ENCODE measurements at places on chromosomes 6 and 20.
A peak's percentile ranks its signal among the peaks of the same experiment; 100 is the strongest.

DNA sequence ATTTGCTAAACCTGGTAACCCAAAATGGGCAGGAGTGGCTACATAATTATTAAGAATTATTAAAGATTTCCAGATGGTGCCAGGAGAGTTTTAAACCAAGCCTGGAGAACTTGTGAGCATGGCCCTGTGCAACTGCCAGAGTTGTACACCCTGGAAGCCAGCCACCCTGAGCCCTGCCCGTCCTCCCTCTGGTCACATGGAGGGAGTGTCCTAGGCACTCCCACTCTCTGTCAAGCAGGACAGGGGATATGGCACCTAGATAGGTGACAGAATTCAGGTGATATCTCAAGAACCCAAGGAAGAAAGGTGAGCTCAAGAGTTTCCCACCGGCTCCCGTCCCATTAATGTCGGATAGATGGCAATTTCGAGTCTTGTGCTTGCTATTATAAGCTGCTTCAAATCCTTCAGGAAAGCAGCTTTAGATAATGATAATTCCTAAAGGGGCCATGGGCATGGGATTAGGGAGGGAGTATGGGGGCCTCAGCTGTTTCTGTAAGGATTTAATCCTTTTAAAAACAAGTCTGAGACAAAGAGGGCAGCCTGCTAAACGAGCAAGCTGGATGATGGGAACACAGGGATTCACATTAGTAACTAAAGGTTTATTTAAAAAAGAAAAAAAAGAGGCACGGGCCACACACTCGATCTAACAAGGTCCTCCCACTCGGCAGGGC is 169.1 kb downstream of the BMP7 start:
- DNase-seq = no peak

DNA sequence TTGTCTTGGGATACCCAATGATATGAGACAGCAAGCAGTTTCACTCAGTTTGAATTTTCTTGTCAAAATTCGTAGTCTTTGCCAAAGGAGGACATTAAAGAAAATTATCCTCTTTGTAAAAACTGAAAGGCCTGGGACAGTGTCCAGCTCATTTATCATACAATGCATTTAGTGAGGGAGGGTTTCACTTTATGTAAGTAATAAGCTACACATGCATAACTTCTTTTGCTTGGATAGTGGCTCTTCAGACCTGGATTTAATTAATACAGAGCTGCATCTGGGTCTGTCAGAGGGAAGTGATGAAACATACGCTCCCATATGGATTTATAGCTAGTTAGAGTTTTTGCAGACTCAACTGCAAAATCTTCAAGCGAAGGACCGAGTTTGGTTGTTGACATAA is 175.6 kb downstream of the PHACTR1 start:
- DNase-seq = no peak

- no peak for DNase-seq
Observed at GRCh38 chr6:128574402-128574801, 54.0 kb upstream of the PTPRK start.

GRCh38 chr6:9564021-9564420 is 850.9 kb downstream of the TFAP2A start:
- DNase-seq = no peak

DNA sequence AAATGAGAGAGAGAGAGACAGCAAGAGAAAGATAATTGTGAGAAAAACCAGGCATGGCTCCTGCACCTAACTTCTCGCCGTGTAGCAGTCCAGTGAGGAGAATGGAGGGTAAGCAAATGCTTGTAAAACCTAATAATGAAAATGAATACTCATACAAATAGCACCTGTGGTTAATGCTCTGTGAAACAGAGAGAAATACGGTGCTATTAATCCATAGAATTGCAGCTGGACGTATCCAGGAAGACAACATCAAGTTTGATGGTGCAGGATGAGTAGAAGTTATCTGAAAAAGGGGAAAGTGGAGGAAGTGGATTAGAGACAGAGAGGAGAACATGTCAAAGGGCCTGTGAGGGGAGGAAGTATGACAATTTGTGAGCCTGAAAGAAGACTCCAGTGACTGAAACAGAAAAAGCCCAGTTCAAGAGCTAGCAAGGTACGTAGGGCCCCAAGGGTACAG is 89.4 kb upstream of the PAK5 start:
- no peak for DNase-seq

- no peak for DNase-seq
Observed at GRCh38 chr6:39684790-39685488, 40.3 kb downstream of the KIF6 start.

DNA sequence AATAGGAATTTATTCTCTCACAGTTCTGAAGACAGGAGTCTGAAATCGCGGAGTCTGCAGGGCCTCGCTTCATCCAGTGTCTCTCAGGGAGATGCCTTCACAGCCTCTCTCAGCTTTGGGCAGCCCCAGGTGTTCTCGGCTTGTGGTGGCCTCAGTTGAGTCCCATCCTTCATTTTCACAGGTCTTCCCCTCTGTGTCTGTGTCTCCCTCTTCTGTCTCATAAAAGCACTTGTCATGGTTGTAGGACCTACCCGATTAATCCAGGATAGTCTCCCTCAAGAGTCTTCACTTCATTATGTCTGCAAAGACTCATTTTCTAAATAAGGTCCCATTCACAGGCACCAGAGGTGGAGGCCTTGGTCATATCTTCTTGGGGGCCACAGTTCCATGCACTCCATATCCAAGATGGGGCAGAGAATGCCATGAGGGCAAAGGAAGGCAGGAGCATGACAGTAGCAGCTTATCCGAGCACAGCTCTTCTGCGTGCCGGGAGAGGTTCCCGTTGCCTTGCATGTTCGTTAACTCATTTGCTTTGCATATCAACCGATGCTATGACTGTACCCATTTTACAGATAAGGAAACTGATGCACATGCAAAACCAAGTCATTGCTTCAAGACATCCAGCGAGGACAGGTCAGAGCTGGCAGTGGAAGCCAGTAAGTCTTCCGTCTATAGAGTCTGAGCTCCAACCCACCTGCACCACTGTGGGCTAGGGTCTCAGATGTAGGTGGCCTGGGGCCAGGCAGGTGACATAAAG is 363.8 kb upstream of the SULF2 start:
- no peak for DNase-seq

DNA sequence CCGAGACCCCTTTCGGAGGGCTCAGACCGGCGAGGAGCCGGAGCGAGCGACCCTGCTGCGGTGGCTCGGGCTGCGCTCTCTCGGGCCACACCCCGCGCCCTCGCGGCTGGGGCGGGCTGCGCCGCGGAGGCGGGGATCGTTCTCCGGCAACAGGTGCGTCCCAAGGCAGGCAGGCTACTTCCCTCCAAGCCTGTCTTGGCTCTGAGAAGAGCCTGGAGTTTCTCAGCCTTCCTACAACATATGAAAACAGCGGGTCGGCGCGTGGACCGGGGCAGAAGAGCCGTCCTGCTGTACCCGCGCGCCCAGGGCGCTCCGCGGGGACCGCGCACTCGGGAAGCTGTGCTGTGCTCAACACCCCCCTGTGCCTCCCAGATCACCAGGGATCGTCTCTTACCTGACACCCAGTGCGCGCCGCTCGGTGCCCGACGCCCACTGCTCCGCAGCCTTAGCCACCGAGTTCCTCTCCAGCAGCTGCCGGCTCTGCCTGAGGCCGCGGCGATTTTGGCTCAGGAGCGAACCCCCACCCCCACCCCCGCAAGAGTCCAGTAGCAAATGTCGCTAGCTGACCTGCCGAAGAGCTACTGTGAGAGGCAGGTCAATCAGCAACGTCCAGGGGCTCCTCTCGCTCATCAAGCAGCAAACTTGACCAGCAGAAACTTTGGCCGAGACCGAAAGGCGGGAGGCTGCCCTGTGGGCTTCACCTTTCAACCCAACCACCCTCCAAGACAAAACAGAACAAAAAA is 3.7 kb upstream of the OLIG3 start:
- peak; percentile 30 for DNase-seq

DNA sequence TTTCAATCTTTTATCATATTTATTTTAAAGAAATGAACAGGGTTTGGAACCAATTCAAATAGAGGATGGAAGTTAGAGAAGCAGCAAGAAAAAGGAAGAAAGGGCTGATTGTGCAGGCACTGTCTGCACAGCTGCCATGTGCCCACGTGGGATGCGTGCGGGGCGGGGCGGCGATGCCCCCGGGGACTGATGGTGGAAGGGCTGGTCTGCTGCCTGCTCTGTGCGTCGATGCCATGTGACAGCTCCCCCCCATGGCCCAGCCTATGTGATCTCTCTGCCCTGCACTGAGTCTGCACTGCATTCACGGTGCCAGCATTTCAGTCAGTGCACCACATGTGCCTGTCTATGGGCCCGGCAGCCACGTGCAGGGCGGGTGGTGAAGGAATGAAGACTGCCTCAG is 96.4 kb downstream of the IRF4 start:
- DNase-seq = no peak

DNA sequence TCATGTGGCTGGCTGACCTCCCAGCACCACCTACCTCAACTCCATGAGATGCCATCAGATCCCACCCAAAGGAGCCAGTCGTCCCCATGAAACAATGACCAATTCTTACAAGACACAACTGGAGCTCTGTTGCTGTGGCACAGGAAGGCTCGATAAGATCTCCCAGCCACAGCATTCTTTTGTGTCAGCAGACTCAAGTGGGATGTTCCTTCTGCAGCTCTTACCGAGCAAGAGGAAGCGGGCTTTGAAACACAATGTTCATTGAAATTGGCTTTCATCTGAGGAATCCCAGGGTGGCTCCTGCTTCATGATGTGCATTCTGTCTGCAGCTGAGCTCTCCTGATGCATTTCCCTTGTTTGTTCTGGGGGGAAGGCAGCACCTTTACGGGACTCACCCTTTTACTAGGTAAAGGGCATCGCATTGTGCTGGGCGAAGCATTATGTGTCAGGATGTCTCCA is 222.0 kb upstream of the SGK1 start:
- peak; percentile 75 for DNase-seq

GRCh38 chr20:50876816-50877215 is 54.4 kb downstream of the ADNP start:
- no peak for DNase-seq

- DNase-seq = no peak
Observed at GRCh38 chr6:4032475-4032874, 46.5 kb downstream of the FAM217A start.

- no peak for DNase-seq
Observed at GRCh38 chr20:57022306-57022705, 244.1 kb downstream of the BMP7 start.

DNA sequence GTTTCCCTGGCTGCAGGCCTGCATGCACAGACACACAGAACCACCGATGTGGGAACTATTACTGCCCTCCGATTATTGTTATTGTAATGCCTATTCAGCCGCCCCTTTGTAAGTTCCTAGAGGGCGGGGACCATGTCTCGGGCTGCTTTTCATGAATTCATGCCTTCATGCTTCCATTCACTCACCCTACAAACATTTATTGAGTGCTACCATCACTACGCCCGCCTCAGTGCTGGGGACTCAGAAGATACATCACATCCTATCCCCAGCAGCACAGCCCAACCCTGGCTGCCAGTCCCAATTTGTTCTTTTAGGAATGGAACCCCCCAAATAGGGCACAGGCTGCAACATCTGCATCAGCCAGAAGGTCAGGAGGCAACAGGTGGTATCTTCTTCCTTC is 75.9 kb downstream of the FOXA2 start:
- no peak for DNase-seq

DNA sequence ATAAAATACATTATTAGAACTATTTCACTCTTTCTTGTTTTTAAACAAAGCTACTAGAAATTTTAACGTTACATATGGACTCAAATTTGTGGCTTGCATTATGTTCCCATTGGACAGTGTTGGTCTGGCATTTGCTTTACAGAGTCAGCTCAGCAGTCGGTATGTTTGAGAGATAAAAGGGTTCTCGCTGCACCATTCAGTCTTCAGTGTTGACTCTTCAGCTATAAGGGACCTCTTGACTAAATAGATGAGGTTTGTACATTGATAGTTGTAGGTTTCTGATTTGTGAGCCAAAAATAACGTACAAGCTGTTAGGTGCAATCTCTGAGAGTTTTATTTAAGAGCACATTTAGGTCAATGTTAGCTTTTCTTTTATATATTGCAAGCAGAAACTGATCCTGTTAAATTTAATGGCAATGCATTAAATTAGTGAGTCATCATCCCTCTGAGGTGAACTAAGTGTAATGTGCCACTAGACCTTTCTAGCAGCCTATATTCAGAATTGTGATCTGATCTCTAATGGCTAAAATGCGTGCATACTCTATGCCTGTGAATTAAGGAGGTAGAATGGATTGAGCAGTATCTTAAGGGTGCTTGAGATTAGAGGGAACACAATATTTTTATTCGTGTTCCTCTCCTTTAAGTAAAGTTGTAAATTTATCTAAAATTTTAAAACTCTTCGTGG is 485.6 kb upstream of the SYNCRIP start:
- no peak for DNase-seq

GRCh38 chr6:139909992-139910391 is 535.5 kb upstream of the CITED2 start:
- DNase-seq = no peak

GRCh38 chr6:146650799-146651481 is 52.2 kb downstream of the ADGB start:
- no peak for DNase-seq

DNA sequence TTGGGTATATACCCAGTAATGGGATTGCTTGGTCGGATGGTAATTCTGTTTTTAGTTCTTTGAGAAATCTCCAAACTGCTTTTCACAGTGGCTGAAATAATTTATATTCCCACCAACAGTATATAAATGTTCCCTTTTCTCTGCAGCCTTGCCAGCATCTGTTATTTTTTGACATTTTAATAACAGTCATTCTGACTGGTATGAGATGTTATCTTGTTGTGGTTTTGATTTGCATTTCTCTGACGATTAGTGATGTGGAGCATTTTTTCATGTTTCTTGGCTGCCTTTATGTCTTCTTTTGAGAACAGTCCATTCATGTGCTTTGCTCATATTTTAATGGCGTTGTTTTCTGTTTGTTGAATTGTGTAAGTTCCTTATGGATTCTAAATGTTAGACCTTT is 641.6 kb downstream of the HACE1 start:
- DNase-seq = no peak

GRCh38 chr6:111566222-111566734 is 39.4 kb downstream of the TRAF3IP2 start:
- peak; percentile 26 for DNase-seq

DNA sequence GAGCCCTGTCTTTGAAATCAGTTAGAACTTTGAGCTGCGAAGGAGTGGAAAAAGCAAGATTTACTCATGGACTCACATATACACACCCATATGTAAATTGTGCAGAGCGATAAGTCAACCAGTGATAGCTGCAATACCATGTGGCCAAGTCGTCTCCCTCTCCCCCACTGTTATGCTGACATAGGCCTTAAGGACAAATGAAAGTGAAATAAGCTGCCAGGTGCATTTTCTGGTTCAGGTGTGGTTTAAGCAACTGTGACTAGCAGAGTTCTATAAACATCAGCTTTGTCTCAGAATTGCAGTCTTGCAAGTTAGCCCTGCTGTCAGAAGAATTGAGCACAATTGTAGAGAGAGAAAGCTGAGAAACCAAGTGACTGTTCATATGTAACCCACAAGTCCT is 9.6 kb downstream of the FAM83B start:
- DNase-seq = no peak

DNA sequence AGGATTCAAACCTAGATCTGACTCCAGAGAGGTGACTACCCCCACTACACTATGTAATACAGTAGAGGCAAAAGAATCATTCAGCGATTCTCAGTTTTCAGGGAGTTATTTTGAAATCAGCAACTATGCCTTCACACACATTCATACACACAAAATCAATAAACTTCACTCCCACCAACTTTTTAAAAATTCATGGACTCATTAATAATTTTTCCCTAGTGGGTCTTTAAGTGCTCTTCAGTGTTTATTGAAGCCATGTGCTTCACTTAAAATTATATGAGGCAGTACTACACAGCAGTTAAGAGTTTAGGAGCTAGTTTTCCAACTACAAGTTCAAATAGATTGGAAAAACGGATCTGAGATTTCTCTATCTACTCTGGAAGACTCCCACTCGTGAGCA is 452.7 kb upstream of the ADGRB3 start:
- DNase-seq = no peak

Measured in common myeloid progenitor, CD34-positive (primary cell).